Stimulated activated CD4-positive, alpha-beta T cell treated with anti-CD3 and anti-CD28 coated beads, TNF-alpha, amount 100 ng/mL, for 24 hours (primary cell): ENCODE measurements at places on chromosomes 16 and 17.

DNA sequence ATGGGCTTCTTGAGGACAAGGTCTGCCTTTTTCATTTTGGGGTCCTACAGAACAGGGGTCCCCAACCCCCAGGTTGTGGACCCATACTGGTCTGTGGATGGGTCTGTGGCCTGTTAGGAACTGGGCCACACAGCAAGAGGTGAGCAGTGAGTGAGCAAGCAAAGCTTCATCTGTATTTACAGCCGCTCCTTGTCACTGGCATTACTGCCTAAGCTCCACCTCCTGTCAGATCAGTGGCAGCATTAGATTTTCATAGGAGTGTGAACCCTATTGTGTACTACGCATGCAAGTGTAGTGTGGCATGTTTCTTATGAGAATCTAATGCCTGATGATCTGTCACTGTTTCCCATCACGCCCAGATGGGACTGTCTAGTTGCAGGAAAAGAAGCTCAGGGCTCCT, 33.9 kb downstream of the ERN1 start:
- no peak for DNase-seq

- DNase-seq, result no peak
These were observed 119.6 kb upstream of the PMFBP1 start for GRCh38 chr16:72291531-72291981.

DNA sequence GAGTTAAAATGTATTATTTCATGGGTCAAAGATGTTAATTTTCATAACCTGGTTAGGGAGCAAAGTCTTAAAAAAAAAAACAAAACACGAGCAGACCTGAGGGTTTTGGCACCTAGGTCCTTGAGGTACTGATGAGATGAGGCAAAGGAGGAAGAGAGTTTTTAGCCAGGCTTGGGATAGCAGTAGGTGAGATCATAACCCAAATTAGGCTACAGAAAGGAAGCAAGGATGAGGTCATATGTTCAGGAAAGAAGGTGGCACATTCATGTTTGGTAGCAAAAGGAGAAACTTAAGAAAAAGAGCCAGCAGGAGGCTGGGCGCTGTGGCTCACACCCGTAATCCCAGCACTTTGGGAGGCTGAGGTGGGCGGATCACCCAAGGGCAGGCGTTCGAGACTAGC, 2.8 kb downstream of the ATXN1L start:
- no peak for DNase-seq

- DNase-seq, result no peak
These were observed 52.5 kb upstream of the WSB1 start for GRCh38 chr17:27241346-27241946.

GRCh38 chr17:40949418-40949817, 12.0 kb upstream of the KRT23 start:
- no peak for DNase-seq

DNA sequence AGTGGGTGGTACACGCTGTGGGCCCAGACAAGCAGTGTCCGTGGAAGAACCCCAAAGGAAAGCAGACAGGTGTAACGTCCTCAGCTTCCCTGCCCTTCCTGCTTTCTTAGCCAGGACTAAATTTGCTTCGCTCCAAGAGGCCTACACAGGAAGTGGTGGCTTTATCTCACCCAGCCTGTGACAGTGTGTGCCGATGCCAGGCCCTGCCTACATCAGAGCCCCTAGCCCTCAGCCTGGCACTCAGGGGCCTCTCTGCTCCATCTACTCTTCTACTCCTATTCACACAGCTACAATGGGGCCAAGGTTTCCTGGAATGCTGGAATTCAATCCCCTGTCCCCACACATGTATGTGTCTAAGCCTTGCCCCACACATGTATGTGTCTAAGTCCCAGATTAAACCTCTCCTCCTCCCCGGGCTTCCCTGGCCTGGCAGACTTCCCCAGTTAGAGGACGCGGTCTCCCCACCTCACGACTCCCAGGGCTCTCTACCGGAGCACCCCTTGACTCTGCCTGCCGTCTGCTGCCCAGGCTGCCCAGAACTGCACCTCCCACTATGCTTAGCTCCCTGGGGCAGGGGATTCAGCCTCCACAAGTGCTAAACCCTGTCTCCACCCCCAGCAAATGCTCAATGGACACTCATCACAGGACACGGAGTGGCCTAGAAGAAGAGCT, 8.2 kb downstream of the PGAP3 start:
- DNase-seq, result no peak

DNA sequence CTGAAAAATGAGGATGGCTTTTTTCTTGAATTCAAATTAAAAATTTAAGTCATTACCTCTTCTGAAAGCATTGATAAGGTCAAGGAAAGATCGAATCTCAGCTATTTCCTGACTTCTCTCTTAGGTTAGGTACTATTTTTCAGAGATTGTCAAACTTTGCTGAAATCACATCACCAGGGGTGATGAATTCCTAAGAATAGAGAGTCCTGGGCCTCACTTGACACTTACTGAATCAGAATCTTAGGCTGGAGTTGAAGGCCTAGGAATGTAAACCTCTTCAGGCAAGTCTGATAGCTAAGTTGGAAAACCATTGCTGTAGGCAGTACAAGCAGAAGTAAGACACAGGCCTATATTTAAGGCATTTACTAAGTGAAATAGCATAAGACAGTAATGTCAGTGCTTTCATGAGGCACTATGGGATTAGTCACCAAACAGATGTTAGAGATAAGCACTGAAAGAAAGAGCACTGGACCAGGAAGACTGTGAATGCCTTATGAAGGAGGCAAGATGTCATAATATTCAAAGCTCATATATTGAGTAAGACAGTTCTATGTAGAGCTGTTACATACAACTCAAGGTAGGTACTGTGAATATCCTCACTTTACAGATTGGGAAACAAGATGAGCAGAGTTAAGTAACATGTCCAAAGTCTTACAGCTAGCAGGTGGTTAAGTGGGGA, 21.5 kb downstream of the DCAF7 start:
- no peak for DNase-seq

DNA sequence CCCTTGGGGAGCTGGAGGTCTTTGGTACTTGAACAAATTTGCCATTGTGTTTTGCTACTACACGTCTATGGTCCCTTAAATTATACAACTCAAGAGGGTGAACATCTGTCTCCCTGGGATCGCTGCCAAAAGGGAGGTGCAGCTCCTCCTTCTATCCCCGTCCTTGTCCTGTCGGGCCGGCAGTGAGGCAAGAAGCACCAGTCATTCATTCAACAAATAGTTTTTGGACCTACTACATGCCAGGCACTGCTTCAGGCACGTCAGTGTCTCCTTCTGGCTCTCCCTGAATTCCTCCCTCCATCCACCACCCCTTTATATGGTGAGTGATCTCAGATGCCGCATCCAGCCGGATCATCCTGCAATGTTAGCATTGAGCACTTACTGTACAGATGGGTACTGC, 2.2 kb upstream of the RPL38 start:
- DNase-seq, result no peak

DNA sequence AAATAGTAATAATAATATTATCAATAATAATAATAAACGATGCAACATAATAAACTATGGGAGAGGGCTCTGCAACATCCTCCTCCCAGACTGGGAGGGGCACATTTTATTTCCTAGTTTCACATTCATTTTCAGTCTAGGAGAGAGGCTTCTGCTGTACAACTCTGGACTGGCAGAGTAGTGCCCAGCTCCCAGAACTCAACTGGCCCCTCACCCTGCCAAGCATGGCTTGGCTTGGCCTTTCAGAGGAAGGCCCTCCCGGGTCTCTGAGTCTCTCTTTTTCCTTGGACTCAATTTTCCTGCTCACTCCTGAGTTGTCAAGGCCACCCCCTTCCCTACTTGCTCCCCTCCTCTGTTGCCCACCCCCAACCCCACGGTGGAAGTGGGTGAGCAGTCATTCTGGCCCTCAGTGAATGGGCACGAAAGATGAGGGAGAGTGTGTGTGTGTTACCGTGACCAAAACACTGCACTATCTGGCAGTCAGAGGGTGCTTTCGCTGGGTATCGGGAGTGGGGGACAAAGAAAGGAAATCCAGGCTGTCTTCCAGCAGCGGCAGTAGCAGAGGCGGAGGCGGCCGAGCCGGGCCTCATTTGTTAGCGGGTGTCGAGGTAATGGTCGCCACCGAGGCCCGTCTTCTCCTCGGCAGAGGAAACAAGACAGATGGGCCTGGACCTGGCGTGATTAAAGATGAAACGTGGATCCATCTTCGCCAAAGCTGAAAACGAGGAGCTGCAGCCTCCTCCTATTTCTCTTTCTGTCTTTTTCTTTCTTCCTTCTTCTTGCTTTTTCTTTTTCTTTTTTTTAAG, 2.3 kb downstream of the HOXB4 start:
- DNase-seq, result no peak

GRCh38 chr16:86212706-86213436, 297.5 kb upstream of the FOXF1 start:
- no peak for DNase-seq

DNA sequence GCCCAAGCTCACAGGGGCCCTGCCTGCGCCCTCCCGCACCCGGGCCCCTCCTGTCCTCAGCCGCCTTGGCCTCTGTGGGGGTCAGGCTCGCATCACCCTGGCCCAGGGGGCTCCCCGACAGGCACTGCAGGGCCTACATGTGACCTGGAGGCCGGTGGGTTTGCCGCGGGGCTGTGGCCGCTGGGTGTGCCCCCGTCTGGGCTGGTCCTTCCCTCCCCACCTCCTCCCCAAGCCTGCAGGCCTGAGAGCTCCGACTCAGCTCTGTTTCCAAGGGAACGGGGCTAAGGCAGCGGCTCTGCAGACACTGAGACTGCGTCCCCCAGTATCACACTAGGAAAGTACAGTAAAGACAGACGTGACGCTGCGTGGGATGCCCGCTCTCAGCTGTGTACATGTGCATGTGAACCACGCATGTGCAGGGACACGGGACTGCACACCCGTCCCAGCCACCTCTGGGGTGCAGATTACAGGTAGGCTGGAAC, 16.5 kb upstream of the WDR45B start:
- DNase-seq, result no peak
